Midbrain (tissue), 1 donor: ENCODE measurements at places on chromosomes 11 and 22.

DNA sequence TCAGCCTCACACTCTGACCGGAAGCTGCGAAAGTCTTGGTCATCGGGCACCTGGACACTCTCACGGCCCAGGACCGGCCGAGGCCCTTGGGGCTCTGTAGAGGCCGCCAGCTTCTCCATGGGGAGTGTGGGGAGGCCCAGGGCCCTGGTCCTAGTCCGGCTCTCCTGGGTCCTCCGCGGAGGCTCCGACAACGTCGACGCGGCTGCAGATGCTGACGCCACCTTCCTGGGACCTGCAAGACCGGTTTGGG, 12.9 kb downstream of the STARD10 start:
- DNase-seq: no peak

GRCh38 chr22:18987765-18988164, 51.7 kb upstream of the PRODH start:
- DNase-seq: no peak

DNA sequence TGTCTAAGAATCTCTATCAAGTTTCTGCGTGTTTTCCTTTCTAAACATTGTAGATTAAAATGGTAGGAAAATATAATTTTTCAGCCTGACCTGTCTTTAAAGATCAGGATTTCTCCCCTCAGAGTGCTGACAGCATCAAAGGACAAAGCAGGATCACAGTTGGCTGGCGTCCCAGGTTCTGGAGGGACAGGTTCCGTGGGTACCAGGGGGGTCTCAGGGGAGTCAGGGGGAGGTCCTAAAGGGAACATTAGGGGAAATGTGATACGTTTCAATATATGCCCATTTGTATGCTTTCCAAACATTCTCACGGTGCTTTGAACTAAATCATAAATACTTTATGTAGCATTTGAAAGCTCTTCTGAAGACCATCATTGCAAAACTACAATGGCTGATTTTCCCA, 3.4 kb downstream of the MMP3 start:
- no peak for DNase-seq

GRCh38 chr11:93524173-93524536, 19.0 kb downstream of the SMCO4 start:
- no peak for DNase-seq

DNA sequence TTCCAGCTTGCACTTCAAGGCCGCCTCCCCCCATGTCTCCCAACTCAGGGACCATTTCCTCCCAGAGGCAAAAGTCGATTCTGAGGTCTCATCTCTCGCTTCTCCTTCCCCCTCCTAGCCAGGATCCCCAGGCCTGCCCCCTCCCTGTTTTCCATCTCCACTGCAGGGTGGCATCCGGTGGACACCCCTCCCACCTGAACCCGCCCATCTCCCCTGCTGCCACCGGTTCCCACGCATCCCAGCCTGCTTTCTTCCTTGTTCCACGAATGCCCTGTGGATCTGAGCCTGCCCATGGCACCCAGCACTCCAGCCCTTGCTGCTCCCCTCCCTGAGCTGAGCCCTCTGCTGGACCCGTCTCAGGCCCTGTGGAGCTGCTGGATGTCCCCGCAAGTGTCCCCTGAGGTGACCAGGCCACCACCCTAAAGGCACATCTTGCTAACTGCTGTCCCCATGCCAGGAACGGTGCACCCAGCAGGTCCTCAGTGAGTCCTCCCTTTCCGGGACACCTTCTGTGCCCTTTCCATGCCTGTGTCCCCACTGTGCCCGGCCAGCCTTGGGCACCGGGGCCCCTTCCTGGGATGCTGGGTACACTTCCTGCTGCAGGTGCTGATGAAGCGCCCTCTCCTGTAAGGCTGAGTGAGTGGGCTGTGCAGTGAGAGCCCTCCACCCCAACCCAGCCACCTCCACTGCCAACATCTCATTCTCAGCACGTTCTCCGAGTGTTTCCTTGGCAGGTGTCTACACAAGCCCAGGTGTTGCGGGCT, 936 bp downstream of the IL17REL start:
- DNase-seq: no peak

- no peak for DNase-seq
These were observed 51.3 kb downstream of the ADM start for GRCh38 chr11:10356161-10356560.

DNA sequence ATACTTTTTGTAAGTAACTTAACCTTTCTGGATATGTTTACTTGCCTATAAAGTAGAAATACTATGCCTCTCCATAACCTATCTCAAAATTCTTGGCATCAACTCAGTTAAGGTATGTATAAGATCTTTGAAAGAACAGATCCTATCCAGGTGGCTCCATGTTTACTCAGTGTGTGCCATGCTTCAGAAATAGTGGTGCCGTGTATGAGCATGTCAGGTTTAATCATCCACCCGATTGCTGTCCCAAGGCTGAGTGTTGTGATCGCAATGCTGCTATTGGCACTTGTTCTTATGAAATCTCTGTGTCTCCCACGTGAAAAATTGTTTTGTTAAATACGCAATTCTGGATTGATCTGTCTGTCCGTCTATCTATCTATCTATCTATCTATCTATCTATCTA, 85.9 kb upstream of the SNX19 start:
- no peak for DNase-seq

GRCh38 chr11:91630916-91631673, 593.5 kb upstream of the FAT3 start:
- DNase-seq: no peak

DNA sequence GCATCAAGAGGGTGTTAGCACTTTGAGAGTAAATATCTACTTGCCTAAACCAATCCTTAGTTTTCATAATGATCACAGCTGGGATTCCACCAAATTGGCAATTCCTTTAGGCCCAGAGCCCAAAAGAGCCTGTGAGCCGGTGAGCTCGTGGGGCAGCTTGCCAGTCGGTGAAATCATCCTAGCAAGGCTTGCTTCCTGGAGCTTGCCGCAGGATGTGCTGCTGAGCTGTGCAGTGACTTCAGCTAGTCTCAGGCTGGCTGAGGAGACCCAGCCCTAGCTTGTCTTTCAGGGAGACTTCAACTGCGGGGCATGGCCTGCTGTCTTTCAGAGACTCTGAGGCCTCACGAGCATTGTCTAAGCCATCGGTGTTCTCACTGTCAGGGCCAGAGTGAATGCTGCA, 73.6 kb upstream of the SUSD2 start:
- DNase-seq: peak; percentile 47
